ENCODE measurements at places on chromosomes 6 and 20.

- DNase-seq = no peak
Observed at GRCh38 chr6:167839343-167839742, 12.6 kb downstream of the AFDN start.

DNA sequence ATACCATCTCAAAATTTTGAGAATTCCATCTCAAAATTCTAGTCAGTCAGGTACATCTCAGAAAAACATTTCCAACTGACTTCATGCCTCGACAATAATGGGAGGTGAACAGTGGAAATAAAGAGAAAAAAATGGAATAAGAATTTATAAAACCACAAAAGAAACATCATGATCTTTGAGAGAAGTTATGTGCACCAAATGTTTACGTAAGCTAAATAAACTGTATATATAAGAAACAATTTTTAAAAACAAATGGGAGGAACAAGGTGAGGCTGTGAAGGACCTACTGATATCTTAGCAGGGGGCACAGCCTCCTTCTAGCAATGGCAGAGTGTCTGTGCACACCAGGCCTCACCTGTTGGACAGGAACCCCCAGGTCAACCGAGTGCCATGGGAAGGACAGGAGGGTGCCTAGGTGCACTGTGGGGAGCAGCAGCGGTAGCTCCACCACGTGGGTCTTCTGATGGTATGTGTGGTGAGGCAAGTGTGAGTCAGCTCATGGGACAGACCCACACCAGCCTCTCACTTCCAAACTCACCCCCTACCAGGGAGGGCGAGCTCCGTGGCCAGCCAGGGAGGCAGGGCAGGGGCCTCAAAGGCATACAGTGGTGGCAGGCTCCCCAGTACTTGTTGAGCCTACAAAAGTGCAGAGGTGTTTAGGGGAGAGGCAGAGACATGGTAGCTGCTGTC is 23.2 kb downstream of the DIDO1 start:
- DNase-seq = no peak

GRCh38 chr6:147103694-147104093 is 100.5 kb upstream of the STXBP5 start:
- no peak for DNase-seq

DNA sequence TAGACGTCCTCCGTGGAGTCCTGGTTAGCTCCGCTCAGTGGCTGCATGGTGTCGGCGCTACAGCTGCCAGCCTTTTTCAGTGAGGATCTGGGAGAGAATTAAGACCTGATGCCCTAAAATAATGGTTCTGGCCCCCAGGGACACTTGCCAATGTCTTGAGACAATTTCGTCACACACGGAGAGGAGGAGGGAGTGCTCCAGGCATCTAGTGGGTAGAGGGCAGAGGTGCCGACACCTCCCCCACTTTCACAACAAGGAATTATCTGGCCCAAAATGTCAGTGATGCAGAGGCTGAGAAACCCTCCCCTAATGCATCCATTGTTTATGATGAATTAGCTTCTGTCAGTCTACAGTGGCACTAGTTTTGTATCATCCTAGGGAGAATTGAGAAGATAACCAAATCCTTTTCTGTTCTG is 24.4 kb downstream of the TMEM181 start:
- DNase-seq = no peak

DNA sequence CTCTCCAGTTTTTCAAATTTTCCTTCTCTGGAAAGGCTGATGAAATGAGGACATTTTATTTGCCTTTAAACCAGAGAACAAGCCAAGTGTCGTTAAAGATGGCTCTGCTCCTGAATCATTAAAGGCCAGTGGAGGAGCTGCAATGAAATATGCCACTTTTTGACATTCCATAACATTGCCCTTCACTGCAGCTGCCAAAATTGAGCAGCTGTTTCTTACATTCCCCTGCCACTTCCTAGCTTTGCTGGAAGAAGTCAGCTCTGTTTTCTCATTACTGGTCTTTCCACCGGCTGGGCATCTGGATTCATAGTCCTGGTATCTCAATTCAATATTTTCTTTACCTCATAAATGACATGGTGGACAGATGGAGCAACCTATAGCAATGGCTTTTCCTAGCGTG is 45.5 kb upstream of the NRN1 start:
- DNase-seq = no peak

GRCh38 chr6:31874084-31874670 is 4.6 kb downstream of the SLC44A4 start:
- no peak for DNase-seq

- no peak for DNase-seq
Observed at GRCh38 chr6:63597141-63598048, 25.1 kb downstream of the LOC128125822 start.

GRCh38 chr20:37927410-37928095 is 24.6 kb downstream of the VSTM2L start:
- no peak for DNase-seq

GRCh38 chr6:71047417-71047816 is 90.6 kb upstream of the B3GAT2 start:
- no peak for DNase-seq

DNA sequence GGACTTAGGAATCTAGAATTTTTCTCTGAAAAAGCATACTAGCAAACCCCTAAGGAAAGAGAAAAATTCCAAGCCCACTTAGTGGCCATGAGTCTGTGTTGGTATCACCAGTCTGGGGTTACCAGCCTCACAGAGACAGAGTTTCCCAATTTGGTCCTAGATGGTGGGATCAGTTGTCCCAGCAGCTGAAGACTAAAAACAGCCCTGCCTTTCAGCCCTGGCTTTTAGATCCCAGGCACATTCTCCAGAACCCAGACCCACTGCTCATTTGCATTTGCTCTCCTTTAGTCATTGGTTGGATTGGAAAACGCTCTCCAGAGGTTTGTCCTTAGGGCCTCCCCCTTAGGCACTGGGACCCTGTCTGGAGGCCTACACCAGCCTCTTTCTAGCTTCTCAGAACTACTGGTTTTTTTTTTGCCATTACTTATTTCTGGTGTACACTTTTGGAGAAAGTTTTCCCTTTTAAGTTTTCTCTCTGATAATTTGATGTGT is 39.1 kb upstream of the FOXO3 start:
- DNase-seq = no peak

DNA sequence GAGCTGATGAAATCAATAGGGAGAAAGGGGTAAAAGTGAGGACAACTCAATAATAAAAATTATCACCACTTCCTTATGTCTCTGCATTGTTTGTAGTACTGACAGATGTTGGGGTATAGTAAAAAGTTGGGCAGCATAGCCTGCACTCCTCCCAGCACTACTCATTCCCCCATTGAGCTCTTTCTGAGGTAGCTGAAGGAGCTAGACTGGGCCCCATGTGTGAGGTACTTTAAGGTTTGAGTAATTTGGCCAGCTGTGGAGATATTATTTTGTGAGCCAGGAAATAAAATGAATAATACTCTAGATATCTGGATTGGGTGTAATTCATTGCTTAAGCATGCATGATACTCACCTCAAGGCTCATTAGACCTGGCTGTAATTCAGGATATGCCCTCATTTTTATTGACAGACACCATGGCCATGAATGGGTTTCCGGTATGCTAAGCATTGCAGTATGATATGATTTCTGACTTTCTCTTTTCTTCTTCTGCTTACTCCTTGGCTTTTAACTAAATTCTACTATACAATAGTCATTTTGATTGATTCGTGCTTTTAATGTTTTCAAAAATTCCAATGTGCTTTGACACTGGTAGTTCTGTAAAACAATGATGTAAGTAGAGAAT is 283.9 kb upstream of the RIMS1 start:
- no peak for DNase-seq

DNA sequence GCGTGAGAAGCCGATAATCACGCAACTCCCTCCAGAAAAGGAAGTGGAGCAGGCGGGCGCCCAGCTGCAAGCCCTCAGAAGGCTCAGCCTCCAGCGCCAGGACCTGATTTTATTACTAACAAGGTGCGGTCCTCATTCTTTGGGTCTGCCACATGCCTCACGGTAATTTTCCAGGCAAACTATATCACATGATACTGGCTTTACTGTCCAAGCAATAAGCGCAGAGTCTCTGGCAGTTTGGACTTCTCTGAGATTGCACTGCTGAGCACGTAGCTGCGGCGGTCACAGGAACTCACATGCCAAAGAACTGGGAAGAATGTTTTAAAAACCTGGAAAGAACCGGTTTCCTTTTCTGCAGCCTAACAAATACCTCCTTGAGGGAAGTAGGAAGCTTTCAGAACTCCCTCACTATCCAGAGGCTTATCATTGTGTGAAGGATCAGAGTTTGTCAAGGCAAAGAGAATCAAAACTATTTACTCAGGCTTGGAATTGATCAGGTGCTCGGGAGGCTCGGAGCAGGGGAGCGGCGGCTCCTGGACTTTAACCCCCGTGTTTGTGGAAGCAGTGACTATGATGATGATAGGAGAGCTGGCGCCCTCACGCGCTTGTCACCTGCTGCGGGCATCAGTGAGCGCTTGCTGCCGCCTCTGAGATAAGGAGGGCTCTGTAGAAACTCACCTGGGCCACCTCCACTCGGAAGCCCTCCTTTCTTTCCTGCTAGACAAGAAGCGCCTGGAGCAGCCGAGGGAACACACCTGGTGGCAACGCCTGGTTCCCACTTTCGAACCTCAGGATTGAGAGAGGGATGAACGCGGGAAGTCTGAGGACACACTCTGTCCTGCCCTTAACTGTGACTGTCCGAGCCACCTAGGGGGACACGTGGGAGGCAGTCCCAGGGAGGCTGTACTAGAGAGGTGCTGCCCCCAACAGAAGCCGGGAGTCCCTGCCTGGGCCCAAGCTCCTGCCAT is 27.2 kb upstream of the SYNJ2 start:
- peak; percentile 86 for DNase-seq

GRCh38 chr6:133551436-133551835 is 310.3 kb downstream of the EYA4 start:
- no peak for DNase-seq

DNA sequence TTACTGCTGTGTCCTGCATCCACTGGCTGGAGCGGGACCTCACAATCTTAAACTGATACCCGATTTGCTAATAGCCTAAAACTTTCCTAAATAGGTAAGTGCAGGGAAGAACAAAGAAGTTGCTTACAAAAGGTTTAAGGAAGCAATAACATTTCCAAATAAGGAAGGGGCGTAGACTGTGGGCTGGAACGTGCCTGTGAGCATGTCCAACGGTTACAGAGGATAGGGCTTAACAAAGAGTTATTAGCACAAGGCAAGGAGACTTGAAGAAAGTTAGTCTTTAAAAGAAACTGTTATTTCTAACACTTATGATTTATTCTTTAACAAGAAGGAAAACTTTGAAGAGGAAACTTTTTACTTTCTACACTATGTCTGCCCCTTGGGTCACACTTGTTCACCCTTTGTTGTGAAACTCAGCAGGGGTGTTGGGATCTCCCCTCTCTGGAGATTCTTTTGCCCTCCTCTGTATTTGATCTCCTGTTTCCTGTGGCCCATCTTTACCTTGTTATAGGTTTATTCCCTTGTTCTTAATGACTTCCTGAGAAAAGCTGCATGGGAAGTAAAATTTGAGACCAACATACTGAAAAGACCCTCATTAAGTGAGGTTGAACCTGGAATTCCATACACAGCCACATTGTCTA is 28.7 kb downstream of the KAT14 start:
- DNase-seq = no peak

DNA sequence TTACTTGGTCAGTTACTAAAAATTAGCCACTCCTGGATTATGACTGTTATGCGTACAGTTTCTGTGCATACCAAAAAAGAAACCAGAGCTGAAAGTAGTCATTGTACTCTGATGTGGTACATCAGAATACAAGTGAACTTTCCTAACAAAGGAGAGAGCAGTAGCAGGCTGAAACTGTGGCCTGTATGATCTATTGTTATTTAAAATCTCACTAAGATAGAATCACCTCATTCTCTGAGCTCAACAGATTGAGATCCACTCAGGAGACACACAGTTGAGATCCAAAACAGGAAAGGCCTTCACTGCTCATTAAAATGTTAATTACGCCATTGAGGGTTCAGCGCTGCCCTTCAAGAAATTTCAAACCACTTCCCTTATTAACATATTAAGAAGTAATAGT is 576.4 kb downstream of the LMBRD1 start:
- DNase-seq = no peak

DNA sequence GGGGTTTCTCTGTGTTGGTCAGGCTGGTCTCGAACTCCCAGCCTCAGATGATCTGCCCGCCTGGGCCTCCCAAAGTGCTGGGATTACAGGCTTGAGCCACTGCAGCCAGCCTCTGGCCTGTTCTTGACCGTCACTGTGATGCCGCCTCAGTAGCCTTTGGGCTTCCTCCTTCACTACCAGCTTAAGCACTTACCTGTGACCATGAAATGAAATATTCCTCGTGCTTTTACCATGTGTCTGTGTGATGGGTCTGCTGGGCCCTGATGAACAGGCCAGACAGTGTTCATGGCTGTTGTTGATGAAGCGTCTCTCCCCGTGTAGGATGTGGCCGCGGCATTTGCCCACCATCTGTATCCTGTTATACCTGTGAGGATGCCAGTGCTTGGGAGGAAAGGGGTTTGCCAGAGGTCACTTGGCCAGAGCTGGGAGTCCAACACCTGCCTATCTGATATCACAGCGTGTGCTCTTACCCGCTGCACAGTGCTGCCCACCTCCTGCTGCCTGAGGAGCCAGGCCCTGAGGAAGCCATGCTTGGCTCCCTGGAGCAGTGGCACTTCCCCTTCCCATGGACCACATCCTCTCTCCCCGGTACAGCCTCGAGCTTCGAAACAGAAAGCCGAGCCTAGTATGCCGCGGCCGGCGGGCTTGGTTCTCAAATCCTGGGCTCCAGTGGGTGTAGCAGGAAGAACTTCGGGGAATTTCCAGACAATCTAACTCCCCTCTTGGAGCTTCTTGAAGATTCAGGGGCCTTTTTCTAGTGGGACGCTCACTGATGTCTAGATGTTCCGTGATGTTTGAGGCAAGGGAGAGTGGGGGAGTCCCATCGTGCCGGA is 167.9 kb downstream of the ZDHHC14 start:
- DNase-seq = no peak

DNA sequence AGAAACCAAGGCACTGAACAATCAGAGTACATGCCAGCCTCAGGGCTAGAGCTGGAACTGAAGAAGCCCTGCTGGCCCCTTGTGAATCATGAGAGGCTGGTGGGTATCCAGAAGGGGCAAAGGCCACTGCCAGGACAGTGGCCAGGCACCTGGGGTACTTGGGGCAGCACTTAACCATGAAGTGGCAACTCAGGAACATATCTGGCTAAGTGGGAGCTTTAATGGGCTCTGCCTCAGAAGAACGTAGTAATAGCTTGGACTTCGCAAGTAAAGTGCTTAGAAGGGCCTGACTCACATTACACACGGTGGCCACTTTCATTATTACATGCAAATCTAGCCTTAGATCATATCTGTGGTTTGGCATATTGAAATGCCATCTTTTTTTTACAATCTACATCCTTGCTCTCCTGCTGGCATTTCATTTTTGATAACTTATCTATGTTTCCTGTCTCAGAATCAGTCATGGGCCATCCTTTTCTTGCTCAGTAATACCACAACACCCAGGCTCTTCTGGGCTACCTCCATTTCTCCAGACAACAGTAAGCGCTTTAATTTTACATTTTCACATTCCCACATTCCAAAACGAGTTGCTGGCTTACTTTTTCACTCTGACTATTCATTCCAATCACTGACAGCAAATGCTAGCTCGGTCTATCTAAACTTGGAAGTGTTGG is 21.6 kb downstream of the NAPB start:
- no peak for DNase-seq

- no peak for DNase-seq
Observed at GRCh38 chr6:133034509-133035206, 206.5 kb upstream of the EYA4 start.

Measured in HuH-7 (cell line).